EH (cell line): ENCODE measurements at places on chromosomes 4 and X.
A peak's percentile ranks its signal among the peaks of the same experiment; 100 is the strongest.

DNA sequence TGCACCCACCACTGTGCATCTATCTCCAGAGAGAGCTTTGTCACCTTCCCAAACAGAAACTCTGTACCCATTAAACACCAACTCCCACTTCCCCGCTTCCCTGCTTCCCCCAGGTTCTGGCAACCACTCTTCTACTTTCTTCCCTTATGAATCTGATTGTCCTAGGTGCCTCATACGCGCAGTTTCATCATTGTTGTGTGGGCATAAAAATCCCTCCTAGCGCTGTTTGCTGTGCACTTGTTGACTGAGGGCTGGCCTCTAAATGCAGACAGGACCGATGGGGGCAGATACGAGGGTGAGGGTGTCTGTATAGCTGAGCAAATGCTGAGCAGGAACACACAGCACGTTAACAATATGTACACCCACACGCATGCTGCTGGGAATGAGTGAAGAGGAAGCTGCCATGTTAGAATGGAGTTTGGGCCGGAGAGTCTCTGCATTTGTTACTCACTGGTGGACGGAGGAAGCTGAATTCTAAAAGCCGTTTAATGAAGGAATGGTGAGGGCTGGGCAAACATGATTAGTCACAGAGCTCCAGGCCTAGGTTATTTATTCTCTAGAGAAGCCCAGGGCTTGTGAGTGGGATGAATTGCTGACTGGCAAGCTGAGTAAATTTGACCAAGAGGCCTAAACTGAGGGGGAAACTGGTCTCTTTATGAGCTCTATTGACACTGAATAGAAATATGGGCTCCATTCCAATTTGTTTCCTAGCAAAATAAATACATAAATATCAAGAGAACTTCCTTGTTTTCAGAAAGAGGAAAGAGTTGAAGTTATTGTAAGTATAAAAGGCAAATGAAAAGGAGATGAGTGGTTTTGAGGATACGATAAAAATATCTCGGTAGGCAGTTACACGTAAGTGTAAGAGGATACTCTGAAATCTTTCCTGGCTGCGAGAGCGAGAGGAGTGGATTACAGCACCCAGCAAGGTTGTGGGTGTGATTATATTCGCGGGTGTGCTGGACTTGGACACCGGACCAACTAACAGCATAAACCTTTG is 95.9 kb upstream of the RPS6KA3 start:
- DNase-seq: peak; percentile 68

- DNase-seq: no peak
Observed at GRCh38 chr4:37735578-37735977, 49.4 kb upstream of the RELL1 start.

- DNase-seq: peak; percentile 96
Observed at GRCh38 chrX:119410027-119410819, 11.1 kb downstream of the SLC25A43 start.

DNA sequence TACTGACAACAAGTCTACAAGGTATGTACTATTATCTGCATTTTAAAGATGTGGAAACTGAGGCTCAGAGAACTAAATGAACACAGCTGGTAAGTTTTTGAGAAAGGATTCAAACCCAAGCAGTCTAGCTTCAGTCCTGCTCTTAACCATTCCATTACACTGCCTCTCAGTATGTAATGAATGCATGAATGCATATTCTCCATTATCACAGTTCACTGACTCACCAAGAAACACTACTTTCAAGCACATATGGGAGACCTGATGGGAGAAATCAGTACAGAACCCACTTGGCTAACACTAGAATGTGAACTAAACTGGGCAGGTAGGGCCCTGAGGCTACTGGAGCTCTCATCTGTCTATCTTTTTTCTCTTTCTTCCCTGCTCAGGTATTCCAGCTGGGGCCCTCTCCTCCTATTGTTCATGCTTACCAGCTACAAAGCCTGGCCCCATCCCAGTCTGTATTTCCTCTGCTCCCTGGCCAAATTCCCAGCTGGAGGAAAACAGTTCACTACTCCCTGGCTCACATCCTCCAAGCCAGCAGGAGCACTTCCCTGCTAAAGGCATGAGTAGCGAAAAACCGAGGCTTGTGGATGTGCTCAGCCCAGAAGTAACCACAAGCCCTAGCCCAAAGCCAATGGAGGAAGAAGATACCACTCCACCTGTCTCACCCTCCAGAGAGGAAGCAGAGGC is 178.2 kb upstream of the ARHGEF9 start:
- peak; percentile 19 for DNase-seq

- peak; percentile 25 for DNase-seq
Observed at GRCh38 chrX:153411255-153411987, at the start of gene ZFP92. Gene ZFP92, plus strand, starts transcription at chrX:153411472. Its CDS starts 6,851 bp downstream, at chrX:153418323.
